Stimulated activated CD8-positive, alpha-beta memory T cell treated with anti-CD3 and anti-CD28 coated beads, Interleukin-7, amount 100 ng/mL, for 1 hour (primary cell): ENCODE measurements at places on chromosomes 4 and X.

- no peak for DNase-seq
These were observed 593 bp downstream of the ELF4 start for GRCh38 chrX:130109429-130110378.

GRCh38 chr4:25892796-25893195 lies 21.2 kb upstream of the SMIM20 start:
- no peak for DNase-seq

DNA sequence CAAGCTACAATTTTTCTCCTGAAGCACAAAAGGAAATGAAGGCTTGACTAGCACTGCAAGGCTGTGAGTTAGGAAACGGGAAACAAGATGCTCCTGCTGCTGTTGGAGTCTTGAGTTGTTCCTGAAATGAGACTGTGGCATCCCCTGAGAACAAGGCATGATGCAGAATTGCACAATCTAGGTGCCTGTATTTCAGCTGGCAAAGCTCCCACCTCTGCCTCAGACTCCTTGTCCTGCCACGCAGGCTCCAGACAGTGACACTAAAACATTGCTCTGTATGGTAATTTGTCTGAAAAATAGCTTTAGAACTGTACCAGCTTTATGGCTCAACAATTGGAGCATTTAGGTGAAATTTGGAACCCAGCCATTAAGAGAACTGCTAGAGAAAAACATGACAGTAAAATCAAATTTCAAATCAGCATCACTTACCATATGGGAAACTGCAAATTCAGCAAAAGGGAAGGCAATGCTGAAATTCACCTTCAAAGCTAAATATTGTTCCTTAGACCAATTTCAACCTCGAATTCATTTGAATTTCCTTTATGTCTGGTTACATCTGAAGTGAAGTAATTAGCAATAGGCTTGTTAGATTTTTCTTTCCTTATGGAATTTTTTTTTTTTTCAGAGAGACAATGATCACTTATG lies 103.4 kb downstream of the MFAP3L start:
- DNase-seq, result no peak

DNA sequence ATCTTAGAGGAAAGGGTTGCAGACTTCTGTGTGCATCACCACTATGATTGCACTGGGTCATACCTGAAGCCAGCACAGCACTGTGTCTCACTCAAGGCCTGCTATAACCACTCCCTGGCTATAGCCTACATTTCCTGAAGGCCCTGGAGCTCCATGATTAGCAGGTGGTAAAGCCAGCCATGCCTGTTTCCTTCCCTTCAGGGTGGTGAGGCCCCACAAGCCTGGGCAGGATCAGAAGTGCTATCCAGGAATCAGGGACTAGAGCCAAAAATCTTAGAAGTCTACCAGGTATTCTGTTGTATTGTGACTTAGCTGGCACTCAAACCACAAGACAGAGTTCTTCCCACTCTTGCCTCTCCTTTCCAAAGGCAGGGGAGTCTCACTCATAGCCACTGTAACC lies 734.6 kb downstream of the GLUD2 start:
- no peak for DNase-seq

- no peak for DNase-seq
These were observed 111.9 kb upstream of the UNC5C start for GRCh38 chr4:95660719-95661118.

GRCh38 chrX:80316526-80316925 lies 103.7 kb upstream of the TENT5D start:
- DNase-seq, result no peak

GRCh38 chr4:7311205-7311604 lies 118.9 kb downstream of the SORCS2 start:
- no peak for DNase-seq

DNA sequence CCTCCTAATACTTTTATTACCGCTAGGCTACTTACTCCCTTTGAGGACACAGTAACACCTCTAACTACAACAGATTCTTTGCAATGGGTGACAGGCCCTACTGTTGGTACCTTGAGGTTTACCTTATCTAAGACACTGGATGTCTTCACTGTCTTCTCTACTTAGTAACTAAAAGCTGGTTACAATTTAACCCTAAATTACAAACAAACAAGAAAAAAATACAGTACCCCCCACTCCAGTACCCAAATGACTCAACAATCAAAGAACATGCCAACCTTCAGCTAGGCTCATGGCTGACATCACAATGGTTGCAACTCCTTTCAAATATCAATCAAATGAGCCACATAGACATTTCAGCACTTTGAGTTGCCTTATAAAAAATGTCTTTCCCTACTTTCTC lies 198.0 kb downstream of the GUCY2F start:
- no peak for DNase-seq

- no peak for DNase-seq
These were observed 329.4 kb upstream of the AGA start for GRCh38 chr4:177771645-177772044.

- DNase-seq, result no peak
These were observed at the start of gene BTC for GRCh38 chr4:74794382-74795010. TSS of gene BTC (minus strand) at chr4:74794523. CDS start at chr4:74794325, 198 bp downstream.

DNA sequence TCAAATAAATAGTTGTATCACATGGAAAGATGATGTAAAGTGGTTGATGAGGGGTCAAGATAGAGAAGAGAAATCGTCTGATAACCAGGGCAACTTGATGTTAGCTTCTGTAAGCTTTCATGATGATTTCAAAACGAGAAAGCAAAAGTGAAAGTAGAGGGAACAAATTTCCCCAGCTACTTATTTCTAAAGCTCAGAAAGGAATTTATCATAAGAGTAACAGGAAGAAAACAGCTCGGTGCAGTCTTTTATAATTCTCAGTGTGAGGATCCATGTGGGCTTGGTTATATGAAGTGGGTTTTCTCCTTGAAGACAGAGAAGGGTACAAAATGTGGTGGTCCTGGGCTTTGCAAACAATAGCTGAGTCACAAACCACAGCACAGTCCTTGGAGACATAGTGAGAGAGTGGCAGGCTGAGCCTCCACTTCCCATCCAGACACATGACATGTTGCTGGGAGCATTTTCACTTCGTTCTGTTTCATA lies 32.1 kb upstream of the GLRA2 start:
- no peak for DNase-seq

- no peak for DNase-seq
These were observed 50.2 kb upstream of the SLC7A11 start for GRCh38 chr4:138292321-138292720.

DNA sequence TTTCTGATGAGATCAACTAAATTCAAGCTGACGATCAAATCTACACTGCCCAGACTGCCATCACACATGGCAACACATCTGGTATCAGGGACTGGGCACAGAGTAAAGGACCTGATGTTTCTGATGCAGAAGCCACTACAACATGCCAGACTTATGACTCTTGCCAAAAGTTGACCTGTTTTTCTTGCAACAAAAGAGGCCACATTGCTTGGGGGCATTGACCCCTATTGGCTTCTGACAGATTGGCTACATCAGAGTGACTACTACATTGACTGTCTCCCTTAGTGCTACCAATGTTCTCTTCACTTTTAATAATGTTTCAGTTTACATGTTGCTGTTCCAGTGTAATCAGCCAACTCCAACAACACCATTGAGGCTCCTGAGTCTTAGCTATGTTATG lies 15.3 kb upstream of the SMIM10 start:
- no peak for DNase-seq

GRCh38 chrX:19566359-19567222 lies 51.3 kb upstream of the MAP3K15 start:
- no peak for DNase-seq

DNA sequence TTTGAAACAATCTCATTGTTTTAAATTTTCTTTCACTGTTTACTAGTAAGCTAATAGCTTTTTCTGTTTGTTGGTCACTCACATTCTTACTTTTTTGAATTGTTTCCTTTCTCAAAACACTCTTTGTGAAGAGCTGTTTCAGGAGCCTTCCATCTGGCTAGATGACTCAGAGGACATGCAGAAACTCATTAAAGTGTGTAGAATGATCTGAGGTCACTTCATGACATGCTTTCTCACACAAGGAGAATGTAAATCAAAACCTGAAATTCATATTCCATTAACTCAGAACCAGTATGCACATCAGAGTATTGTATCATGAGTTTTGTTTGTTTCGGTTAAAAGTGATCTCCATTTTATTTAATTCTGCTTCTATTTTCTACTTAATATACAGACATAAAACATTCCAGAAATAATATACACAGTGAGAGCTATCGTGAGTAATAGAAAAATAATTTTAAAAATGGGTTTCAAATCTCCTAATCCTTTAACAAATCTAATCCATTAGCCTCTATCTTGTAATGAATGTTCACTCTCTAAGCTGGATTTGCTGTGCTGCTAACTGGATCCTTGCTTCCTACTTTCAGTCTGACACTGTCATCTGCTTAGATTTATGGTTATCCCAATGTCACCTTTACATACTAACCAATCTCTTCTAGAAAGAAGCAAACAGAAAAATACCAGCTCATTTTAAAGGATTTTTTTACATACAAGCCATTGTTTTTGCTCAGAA lies 449.6 kb downstream of the FSTL5 start:
- no peak for DNase-seq

DNA sequence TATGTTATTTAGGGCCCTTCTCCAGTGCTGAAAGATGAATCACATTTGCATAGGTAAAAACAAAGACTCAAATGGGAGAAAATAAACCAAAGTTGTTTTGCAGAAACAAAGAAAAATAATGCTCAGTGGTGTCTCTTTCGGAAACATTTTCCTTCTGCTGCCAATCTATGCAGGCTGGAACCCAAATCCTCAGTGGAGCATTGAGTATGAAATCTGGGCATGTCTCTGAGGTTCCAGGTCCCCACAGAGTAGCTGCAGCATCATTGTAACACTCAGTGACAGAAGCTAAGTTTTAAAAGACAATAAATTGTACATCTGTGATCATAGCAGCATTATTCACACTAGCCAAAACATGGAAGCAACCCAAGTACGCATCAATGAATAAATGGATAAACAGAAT lies 303.6 kb downstream of the FBXW7 start:
- no peak for DNase-seq

DNA sequence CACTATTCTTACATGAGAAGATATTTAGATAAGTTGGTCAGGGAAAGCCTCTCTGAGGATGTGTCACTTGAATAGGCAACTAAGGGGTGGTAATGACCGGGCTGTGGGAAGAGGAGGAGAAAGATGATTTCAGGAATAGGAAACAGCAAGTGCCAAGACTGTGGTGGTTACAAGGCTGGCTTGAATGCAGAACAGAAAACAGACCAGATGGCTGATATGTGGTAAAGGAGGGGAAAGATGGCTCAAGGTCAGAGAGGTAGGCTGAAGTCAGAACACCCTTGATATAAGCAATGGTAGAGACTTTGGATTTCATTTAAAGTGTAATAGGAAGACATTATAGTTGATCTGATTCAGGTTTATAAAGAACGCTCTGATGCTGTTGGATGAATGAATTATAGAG lies 15.0 kb downstream of the TLR7 start:
- no peak for DNase-seq

- DNase-seq, result no peak
These were observed 97.4 kb downstream of the AASDH start for GRCh38 chr4:56289934-56290333.
